ENCODE measurements at places on chromosomes 1 and 21.

DNA sequence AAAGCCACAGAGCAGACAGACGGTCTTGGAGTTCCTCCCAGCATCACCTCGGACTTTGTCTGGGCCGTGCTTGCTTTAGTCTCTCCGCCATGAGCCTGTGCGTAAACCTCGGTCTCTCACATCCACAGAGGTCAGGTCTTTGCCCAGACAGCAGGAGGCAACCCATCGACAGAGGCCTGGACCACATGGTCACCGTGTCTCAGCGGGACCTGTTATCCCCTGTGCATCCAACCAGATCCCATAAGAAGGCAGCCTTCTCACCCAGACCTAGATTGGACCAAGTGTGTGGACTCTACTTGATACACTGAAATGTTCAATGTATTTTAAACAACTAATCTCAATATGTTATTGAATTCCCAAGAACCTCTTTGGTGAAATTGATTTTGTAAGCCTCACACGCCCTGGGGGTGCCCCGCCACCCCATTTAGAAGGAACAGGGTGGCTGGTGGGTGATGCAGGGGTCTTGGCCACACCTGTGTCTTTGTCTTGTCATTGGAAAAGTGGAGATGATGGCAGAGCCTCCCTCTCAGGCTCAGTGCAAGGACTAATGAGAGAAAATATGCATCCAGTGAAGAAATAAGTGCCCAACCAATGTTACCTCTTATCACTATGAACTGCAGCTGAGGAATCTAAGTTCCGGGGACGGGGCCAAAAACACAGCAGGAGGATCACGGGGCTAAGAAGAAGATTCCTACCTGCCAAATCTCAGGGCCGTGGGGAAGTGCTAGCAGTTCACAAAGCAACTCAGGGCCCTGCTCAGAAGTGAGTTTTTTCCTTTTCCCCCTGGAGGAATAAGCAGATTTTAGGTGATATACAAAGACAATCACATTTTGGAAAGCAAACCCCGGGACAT is 101.6 kb upstream of the BACE2 start:
- DNase-seq: no peak

GRCh38 chr1:156951371-156951770 is 30.9 kb downstream of the LRRC71 start:
- no peak for DNase-seq

DNA sequence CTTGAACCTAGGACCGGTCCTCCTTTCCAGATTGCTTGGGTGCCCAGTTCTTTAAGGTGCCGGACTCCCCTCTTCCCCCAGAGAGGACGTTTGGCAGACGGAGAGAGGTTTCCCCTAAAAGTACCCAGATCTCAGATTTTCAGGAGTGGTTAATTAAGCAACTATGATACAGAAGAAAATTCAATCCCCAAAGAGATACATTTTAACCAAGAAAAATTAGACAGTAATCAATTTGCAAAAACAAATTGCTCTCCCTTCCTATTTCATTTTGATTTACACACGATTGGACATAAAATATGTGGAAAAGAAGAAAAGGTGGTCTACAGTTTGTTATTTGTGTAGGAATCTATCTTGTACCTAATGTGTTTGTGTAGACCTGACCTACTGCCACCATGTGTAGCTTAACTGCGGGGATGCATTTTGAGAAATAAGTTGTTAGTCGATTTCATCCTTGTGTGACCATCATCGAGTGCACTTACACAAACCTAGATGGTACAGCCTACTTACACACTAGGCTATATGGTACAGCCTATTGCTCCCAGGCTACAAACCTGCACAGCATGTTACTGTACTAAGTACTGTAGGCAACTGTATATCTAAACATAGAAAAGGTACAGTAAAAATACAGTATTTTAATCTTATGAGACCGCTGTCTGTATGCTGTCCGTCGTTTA is 755 bp downstream of the RPAP2 start:
- peak; percentile 1 for DNase-seq

DNA sequence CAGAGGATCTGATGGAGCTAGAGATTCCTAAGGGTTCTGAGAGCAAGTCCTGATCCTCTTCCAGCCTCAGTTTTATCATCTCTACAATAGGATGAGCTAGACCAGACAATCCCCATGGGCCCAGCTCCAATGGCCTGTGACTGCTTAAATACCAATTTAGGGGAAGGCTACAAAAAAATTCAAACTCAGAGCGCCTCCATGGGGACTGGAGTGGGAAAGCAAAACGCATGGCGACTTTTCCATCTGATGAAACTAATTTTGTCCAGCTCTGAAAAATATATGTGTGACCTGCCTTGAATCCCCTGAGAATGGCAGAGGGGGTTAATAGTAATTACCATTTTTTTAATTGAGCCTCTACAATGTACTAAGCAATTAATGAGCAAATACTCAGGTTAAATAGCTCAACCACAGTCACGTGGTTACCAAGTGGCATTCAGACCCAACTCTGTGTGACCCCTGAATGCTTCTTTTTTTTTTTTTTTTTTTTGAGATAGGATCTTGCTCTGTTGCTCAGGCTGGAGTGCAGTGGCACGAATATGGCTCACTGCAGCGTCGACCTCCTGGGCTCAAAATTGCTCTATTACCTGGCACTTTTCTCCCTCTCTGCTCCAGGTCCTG is 8.4 kb downstream of the EXTL1 start:
- DNase-seq: no peak

DNA sequence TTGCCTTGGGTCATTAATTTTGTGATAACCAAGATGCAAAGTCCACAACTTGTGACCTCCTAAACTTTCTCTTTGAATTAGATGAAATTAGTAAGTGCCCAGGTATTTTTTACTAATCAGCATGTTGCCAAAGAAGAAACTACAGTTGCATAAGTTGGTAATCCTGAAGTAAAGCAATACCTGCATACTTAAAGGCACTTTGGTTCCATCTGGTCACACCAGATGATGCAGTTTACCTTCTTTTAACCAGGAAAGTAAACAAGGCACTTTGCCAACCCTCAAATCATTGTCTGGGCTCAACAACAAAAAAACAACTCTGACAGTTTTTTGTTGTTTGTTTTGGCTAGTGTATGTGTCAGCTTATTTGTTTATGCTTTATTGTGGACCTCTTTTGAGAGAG is 55.5 kb upstream of the DYNLT5 start:
- no peak for DNase-seq

DNA sequence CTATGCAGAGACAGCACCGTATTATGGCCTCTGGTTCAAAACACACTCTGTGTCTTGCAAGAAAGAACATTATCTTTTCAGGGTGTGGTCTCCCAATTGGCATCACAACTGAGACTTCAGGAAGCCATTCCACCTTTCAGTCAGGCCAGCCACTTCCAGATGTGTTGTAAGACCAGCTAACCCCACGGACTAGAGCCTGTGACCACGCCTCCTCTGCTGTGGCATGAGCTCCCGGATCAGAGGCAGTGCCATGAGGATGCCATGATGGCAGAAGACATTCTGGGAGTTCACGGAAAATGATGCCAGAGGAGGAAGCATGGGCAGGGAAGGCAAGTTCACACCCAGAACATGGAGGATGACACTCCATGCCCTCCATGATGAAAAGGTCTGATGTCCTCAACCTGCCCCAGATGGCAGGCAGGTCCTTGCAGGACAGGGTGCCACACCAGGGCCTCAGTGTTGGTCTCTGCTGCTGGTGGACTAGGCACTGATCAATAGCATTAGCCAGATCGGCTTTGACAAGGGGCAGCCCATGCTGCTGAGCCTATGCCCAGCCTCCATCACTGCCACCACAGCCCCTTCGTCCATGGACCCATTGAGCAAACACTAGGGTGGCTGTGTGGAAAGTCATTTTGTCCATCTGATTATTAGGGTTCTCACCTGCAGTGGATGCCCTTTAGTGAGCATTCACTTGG is 341.6 kb downstream of the MATN1 start:
- DNase-seq: no peak

DNA sequence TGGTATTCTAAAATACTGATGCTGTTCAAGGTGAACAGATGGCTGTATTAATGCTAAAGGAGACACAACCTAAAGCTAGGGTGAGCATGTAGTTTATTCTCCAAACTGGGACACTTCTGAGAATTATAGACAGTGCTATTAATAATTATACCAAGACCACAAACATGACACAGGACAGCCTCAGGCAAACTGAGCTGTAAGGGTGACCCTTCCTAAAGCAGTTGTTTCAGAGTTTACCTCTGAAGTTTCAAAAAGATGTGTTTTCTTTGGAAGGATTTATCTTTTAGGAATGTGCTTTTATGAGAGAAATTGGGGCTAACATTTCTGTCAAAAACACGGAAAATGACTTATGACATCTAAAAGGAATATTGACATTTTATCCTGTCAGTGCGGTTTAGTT is 68.8 kb downstream of the RPS6KC1 start:
- DNase-seq: no peak

All from cerebellar nuclear complex (tissue), 1 donor.